ENCODE measurements at places on chromosomes 6 and 20. TPM values are rescaled to one million over a fixed set of nuclear protein-coding genes. Genes with fewer than 3 reads are reported as not detected.

The DDX43 gene
- total RNA-seq: 1.5 TPM

The CST9L gene
- not detected for total RNA-seq

The TRIM15 gene
- not detected for total RNA-seq

- H3K4me1 ChIP-seq: peaks cover 10% of the 10 kb centered on the region
- H3K27ac ChIP-seq: no peak within 1 kb of the TSS
- H3K27me3 ChIP-seq: no peaks in the 10 kb centered on the region
- no peaks in the 10 kb centered on the region for H3K36me3 ChIP-seq
These were observed at the start of gene BNIP5 for GRCh38 chr6:36336779-36337241. Gene BNIP5, minus strand, starts transcription at chr6:36336888. Its CDS starts 6,198 bp downstream, at chr6:36330690.

All from left lung (tissue), 14 donors.